Activated T-helper 1 cell treated with Interleukin-2 at 50 U/mL for 16 hours (primary cell): ENCODE measurements at places on chromosomes 12 and 14.

GRCh38 chr12:63919756-63920155, 75.3 kb downstream of the SRGAP1 start:
- no peak for DNase-seq

- no peak for DNase-seq
Measured at GRCh38 chr12:117187421-117187820, 2.8 kb downstream of the FBXO21 start.

- no peak for DNase-seq
Measured at GRCh38 chr12:112989806-112990205, 11.5 kb downstream of the OAS2 start.

DNA sequence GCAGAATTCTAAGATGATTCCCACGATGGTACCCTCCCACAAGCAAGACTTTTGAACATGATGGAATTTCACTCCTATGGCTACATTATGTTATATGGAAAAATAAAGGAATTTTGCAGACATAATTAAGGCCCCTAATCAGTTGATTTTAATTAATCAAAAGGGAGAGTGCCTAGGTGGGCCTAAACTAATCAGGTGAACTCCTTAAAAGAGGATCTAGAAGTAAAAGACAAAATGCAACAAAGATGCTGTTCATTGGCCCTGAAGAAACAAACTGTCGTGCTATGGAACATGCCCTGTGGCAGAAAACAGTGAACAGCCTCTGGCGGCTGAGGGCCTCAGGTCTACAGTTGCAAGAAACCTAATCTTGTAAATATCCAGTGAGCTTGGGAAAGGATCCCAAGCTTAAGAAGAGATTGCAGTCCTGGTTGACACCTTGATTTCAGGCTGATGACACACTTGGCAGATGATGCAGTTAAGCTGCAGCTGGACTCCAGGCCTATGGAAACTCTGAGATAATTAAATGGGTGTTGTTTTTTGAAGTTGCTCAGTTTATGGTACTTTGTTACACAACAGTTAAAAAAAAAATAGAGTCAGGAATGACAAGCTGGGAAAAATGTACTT, 13.8 kb downstream of the TMCC3 start:
- no peak for DNase-seq

- DNase-seq, result no peak
Measured at GRCh38 chr14:99684410-99684934, 374 bp downstream of the CYP46A1 start.

DNA sequence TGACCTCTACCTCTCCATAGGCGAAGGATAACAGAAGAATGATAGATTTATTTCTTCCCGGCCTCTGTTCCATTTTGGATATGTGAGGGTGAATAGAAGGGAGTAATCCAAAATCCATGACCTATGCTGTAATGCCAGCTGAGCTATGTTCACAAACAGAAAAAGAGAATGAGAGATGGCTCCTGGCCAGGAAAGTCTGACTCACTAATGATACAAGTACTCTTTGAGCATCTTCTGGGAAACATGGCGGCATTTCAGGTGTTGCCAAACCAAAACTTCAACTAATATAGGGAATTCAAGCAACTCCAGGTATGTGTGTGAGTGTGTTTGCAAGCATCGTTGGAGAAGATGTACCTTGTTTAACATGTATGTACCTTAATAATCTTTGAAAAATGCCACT, 55.1 kb downstream of the MED13L start:
- DNase-seq, result no peak

- no peak for DNase-seq
Measured at GRCh38 chr14:39433452-39433813, 1.2 kb upstream of the FBXO33 start.

GRCh38 chr12:43009846-43010240, 420.3 kb upstream of the PRICKLE1 start:
- DNase-seq, result no peak

DNA sequence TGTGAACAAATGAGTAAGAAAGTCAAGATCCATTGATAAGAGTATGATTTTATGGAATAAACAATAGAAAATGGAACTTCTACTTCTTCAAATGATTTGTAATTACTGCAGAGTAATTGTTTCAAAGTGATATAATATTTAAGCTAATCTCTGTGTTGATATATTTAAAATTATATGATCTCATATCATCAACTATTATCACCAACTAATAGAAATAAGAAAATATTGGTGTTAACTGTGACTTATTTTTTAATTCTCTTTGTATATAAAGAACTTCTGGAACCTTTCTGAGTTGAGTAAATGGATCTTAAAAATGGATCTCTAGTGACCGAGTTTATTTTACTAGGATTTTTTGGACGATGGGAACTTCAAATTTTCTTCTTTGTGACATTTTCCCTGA, at the start of gene OR4L1:
TSS of gene OR4L1 (plus strand) at position 301 of the 400 bp plus-strand sequence. CDS start at position 301, 0 bp downstream.
- DNase-seq, result no peak

DNA sequence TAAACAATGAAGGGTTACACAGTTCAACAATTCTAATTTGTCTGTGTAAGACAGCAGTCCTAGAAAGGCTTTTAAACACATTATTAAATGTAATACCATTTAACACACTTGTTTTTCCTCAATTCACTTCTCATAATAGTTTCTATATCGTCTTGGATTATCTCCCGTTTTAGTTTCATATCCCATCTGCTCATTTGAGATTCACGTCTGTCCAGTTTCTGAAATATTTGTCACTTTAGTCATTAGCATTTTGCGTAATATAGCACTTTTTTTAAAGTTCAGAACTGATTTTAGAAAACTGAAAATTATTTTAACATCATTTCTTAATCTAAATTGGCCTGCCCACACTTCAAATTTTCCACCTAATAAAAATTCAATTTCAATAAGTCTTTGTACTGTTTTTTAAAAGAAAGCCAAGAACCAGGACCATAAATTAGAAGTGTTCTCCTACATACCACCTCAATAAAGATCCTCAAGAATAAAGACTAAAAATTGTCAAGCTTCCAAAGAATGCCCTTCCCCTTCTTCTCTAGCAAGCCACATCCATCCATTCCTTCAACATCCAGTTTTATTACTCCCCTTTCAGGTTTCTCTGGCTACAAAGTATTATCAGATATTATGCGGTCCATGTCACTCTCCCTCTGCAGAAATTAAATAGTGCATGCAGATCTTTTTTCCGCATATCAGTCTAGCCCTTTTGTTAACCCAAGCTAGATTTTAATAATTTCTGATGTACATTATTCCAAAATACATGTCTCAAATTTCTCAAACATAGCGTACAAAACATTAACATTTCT, 11.9 kb downstream of the MED13L start:
- DNase-seq, result no peak

DNA sequence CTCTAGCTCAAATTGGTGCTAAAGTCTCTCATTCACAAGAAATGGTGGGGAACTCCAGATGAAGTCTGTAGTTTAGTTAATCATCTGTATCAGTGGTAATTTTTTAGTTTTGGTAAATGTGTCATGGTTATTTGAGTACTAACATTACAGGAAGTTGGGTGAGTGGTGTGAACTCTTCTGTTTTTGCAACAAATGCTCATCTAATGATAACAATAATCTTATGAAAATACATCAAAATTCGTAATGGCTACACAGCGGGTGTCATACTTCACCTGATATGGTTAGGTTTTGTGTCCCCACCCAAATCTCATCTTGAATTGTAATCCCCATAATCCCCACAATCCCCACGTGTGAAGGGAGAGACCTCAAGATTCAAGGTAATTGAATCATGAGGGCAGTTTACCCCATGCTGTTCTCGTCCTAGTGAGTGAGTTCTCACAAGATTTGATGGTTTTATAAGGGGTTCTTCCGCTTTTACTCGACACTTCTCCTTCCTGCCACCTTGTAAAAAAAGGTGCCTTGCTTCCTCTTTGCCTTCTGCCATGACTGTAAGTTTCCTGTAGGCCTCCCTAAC, 209.3 kb upstream of the FOXN3 start:
- DNase-seq, result no peak

DNA sequence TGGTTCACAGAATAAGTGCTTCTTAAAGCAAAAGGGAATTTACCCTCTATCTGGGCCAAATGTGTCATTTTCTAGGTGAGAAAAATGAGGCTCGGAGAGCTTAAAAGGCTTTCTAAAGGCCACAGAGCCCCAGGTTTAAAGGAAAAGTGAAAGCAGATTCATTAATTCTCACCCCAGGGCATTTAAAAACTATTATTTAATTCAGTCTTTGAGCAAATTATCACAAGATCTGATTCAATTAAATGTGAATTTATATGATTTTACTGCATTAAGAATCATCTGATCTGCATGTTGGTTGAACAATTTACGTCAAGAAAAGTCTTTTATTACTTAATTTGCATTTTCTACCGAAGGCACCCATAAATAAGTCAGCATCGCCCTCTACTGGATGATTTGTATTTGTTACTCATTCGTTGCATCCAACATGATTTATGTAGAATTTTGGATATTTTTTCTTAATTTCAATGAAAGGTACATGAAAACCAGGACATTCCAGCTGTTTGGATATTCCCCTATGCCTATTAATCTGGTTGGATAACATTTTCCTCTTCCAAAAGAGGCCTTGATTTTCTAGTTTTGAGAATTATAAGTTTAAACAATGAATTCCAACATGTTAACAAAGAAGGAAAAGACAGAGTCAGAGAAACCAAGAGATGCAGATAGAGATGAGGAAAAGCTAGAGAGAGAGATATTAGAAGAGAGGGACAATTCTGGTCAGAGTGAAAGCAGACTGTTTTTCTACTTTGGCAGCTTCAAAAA, 19.1 kb upstream of the DHRS7 start:
- no peak for DNase-seq

- DNase-seq, result no peak
Measured at GRCh38 chr12:114779186-114779585, 95.2 kb upstream of the TBX3 start.

DNA sequence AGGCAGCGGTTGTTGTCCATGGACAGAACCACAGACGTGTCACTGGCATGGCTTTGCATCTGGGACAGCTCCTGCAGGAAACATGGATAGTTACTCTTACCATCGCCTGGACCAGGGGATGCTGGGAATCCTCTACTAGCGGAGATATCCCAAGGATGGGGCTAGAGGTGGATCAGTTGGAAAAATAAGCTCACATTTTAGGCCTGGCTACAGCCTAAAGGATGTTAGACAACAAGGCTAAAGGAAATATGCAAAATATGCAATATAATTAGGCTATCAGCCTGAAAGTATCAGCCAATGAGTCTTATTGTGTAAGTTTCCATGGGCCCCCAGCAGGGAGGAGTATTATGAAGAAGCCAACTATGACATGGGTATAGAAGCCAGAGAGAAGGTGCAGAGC, 5.0 kb downstream of the KRT76 start:
- DNase-seq, result no peak

GRCh38 chr14:60253649-60254048, 4.6 kb downstream of the PPM1A start:
- DNase-seq, result no peak

DNA sequence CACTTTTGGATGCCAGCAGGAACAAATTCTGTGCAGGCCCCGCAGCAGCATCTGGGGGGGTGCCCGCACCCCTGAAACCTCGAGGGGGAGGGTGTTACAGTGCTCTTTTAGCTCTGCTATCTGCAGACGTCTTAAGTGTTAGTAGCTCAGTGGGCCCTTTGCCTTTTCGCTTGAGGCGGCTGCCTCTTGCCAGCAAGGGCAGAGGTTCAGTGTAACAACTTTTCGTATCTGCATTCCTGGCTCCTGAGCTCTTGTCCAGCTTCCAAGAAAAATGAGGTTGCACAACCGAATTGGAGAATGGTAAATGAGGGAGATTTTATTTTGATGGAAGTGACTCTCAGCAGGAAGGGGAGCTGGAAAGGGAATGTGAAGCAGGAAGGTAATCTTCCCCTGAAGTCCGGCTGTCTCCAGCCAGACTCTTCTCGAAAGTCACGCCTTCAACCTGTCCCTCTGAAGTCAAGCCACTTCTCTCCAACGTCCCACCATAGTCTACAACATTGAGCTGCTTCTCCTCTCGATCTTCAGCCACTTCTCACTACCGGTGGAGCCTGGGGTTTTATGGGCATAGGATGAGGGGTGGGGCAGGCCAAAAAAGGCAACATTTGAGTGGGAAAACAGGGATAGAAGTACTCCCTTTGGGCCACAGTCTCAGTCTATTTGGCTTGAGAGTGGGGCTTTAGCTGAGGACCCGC, 17.8 kb downstream of the TAS2R50 start:
- no peak for DNase-seq

DNA sequence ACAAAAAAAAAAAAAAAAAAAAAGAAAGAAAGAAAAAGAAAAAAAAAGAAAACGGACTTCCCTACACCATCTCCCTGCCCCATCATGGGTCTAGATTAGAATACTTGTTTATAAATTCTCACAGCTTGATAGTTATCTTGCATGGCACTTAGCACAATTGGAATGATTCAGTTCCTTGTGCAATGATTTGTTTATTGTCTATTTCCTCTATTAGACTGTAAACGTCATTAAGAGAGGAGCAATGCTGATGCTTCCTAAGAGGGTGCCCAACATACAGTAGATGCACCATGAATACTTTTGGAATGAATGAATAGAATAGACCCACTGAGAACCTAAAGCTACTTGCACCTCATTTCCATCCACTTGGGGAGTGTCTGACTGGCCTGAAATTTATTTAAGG, 40.8 kb downstream of the PAX9 start:
- no peak for DNase-seq

GRCh38 chr12:123531091-123531490, 2.4 kb downstream of the RILPL1 start:
- no peak for DNase-seq

DNA sequence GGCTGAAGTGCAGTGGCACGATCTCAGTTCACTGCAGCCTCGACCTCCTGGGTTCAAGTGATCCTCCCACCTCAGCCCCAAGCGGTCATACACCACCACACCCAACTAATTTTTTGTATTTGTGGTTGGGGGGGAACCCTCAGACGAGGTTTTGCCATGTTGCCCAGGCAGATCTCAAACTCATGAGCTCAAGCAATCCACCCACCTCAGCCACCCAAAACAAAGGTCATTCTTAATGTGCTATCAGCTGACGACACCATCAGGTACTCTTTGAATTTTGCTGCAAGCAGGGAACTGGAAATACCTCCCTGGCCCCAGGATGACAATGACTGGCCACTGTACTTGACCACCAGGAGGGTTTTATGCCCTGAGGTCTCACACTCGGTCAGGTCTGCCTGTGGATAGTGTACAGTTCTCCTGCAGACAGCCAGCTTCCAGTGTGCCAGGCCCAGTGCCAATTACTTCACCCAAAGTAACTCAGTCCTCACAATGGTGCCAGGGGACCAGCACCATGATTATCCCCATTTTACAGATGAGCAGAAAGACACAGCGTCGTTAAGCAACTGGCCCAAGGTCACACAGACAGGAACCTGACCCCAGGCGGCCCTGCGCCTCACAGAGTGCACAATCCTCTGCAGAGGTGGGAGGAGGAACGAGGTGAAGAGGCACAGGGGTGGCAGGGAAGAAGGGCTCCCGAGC, 42.9 kb downstream of the ITPK1 start:
- no peak for DNase-seq

- DNase-seq, result no peak
Measured at GRCh38 chr12:52334185-52334584, 13.0 kb upstream of the KRT83 start.

DNA sequence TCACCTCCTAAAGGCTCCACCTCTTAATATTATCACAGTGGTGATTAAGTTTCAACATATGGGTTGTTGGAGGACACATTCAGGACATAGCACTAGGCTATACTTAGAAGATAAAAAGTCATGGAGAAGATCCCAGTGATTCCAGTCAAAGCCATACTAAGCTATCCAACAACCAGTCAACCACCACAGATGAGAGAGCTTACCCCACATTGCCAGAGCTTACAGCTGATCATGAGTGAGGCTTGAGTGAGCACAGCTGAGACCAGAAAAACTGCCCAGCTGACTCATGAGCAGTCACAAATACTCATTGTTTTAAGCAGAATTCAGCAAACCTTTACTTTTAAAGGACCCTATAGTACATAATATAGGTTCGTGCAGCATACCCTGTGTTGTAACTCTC, 85.1 kb downstream of the DRAM1 start:
- DNase-seq, result no peak

- DNase-seq, result no peak
Measured at GRCh38 chr12:66538970-66539369, 139.9 kb downstream of the GRIP1 start.
